ENCODE measurements at places on chromosomes 2 and 18.

DNA sequence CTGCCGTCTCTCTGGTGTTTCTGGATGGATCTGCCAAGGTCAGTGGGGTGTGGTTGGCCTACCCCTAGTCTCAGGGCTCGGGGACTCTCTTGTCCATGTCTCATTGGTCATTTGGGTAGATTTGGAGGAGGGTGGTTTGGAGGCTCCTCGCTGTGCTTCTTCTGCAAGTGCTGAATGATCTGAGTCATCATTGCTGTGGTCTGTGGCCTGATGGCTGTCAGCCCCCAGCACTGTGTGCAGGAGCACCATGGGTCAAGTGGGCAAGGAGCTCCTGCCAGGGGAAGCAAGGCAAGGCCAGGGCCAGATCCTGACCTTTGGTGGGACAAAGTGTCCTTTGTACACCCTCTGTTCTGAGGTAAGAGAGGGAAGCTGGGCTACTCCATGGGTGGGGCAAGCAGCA is 221.8 kb downstream of the FHOD3 start:
- no peak for DNase-seq

DNA sequence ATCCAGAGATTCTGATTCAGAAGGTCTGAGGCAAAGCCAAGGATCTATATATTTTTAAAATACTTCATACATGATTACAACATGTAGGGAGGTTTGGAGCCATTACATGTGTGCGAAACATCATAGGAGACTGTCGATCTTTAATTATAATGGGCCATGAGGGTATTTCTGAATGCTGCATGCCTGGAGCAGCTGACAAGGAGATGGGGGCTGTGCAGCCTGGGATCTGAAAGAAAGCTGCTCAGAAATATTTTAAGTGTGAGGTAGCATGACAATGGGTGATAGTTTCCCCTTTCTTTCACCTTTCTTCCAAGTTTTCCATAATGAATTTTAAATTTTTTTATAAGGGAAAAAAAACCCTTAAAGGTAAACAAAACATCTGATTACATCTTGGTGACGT is 102.0 kb upstream of the DNMT3A start:
- DNase-seq, result no peak

- no peak for DNase-seq
These were observed 177.9 kb downstream of the PTH2R start for GRCh38 chr2:208584378-208584985.

DNA sequence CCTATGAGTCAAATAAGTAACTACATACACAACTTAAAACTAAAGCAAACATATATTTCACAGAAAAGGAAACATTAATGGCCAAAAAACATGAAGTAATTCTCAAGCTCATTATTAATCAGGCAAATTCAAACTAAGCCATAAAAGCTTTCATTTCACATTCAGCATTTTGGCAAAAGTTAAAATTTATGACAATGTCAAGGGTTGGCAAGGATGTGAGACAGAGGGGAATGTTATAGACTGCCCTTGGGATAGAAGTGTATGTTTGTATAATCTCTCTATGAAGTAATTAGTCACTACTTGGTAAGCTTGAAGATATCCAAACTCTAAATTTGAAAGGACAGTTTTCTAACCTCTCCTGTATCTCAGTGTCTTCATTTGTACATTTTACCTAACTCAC is 539.4 kb downstream of the RIT2 start:
- no peak for DNase-seq

- DNase-seq, result peak; percentile 38
These were observed 97.2 kb downstream of the RTN4 start for GRCh38 chr2:54952978-54953456.

DNA sequence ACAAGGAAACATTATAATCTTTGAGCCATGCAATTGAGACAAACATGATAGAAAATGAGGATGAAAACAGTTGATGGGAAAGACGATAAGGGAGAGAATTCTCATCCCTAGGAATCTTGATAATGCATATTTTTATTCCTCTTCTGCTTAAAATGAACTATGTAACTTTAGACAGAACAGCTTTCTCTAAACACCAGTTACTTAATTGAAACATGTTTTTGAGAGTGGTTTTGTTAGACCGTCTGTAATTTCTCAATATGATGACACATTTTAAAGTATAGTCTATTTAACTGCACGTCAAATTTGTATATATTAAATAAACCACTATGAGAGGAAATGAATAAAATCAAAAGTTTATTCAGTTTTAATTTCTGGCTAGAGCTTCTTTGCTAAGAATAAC is 1453.9 kb upstream of the NXPH2 start:
- DNase-seq, result no peak

DNA sequence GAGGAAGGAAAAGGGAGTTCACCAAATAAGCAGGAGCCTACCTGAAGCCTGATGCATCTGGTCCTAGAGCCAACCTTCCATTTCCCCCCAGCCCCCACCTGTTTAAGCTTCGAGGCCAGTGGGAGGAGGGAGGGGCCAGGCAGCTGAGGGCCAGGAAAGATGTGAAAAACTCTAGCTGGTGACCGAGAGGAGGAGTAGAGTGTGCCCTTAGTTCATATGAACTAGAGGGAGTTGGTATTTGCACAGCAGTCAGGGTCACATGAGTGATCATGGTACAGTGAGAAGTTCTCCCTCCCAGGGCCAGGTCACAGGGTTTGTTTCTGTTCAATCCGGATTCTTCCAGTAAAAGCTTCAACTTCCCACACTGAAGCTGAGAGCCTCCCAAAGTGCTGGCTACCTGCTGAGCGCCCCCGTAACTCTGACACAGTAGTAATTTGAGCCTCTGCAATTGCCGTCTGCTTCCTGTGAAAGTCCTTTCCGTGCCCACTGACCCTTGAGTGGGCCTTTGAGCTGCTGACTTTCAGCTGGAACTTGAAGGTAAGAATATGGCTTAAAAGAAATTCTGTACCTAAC is at the start of gene SULT1C2:
Gene SULT1C2 (plus strand): TSS at position 362 of the 573 bp plus-strand sequence. CDS start 4,773 bp downstream, outside the sequence.
- DNase-seq, result peak; percentile 19

Data from suppressor macrophage (primary cell).